ENCODE measurements at places on chromosomes 7 and 10. TPM values are rescaled to one million over a fixed set of nuclear protein-coding genes. Genes with fewer than 3 reads are reported as not detected.

CYP3A5 gene
- 1.6 TPM for total RNA-seq

GDF10 gene
- total RNA-seq: 3.1 TPM

HYAL4 gene
- total RNA-seq: not detected

ARHGEF5 gene
- total RNA-seq: 1.4 TPM

AEBP1 gene
- total RNA-seq: 3.4 TPM

PHKG1 gene
- 3.6 TPM for total RNA-seq

PTF1A gene
- not detected for total RNA-seq

Data from occipital lobe (tissue), 3 donors.